ENCODE measurements at places on chromosomes 13 and 19. TPM values are rescaled to one million over a fixed set of nuclear protein-coding genes. Genes with fewer than 3 reads are reported as not detected.

The ZNF723 gene
- not detected for total RNA-seq

GRCh38 chr19:582497-583197 lies 7.0 kb upstream of the HCN2 start:
- DNase-seq: peak; percentile 77

- DNase-seq: no peak
Observed at GRCh38 chr19:48296963-48297734, 27.3 kb downstream of the ZNF114 start.

The MBD3L4 gene
- total RNA-seq: not detected

GRCh38 chr13:34419025-34419424 lies 523.0 kb upstream of the NBEA start:
- DNase-seq: no peak

The TBXA2R gene
- total RNA-seq: 36.0 TPM

The USHBP1 gene
- 12.8 TPM for total RNA-seq

The TPT1 gene
- total RNA-seq: 4,441 TPM

DNA sequence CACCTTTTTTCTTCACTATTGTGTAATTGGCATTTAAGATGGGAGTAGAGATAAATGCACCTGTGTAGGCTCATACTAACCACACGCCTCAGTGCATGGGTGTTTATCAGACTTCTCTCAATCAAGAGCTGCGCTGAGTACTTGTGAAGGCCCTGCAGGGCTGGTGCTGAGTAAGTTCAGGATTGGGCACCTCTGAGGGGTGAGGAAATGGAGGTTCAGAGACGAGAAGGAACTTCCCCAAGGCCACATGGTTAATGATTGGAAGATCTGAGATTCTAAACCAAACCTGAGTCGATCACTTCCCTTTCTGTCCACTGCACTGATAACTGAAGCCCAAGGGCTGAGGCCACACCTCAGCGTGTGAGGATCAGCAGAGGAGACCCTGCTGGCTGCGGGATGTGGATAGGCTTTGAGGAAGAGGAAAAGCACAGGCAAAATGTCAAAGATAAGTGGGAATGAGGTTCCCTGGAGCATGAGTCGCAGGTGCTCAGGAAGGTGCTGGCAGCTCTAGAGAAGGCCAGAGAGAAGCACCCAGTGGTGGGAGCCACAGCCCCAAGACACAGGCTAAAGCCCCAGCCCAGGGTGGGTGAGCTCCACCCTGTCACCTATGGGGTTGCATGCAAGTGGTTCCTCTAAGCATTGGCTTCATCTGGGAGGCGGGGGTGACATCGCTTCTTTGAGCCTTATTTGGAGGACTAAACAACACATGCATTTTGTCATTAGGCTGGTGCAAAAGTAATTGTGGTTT lies 32.3 kb upstream of the GJB6 start:
- no peak for DNase-seq

DNA sequence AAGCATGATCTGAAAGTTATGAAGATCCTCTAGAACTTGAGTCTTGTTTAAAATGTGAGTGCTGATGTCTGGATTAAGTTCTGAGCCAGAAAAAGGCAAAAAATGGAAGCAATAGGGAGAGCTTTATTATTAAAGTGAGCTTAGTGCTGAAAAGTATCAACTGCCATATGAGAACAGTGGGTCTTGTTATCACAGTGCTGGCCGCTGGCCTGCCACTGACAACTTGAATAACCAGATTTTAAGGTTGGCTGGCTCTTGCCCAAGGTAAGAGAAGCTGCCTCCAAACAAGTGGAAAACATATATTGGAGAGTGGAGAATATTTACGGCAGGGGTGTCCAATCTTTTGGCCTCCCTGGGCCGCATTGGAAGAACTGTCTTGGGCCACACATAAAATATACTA lies 33.9 kb downstream of the NUFIP1 start:
- DNase-seq: no peak

DNA sequence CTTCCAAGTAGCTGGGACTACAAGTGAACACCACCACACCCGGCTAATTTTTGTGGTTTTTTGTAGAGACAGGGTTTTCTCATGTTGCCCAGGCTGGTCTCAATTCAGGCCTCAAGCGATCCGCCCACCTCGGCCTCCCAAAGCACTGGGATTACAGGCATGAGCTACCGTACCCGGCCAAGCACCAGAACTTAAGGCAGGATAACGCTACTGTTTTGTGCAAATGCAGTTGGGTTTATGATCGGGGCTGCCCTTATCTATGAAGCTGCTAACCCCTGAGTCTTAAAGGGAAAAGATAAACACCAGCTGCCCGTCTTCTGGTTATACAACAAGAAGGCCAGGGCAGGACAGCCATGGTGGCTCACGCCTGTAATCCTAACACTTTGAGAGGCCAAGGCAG lies 12.6 kb upstream of the TM6SF2 start:
- no peak for DNase-seq

The FPR1 gene
- 37.1 TPM for total RNA-seq

DNA sequence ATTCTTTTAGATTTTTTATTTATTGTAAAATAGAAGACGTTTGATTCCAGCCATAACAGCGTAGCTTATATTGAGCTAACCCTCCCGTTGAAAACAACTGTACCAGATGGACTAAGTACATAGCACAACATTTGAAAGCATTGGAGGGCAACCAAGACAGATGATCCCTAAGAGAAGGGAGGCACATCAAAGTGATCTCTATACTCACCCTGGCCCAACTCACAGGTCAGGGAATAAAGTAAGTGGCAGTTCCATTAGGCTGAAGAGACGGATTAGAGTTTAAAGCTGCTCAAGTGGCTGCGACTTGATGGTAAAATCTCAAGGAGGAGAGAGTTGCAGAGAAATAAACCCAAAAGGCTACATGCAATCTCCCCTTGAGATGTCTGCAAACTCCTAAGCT lies 65.1 kb upstream of the ITM2B start:
- no peak for DNase-seq
